ENCODE measurements at places on chromosomes 1 and 21.

GRCh38 chr1:67433837-67434236 is 3.6 kb upstream of the SERBP1 start:
- no peak for DNase-seq

- peak; percentile 54 for DNase-seq
Observed at GRCh38 chr1:11664336-11665065, 501 bp downstream of the FBXO6 start.

GRCh38 chr1:241838897-241839296 is 9.1 kb upstream of the EXO1 start:
- DNase-seq = no peak

- peak; percentile 63 for DNase-seq
Observed at GRCh38 chr1:108708691-108709660, 3.7 kb upstream of the FNDC7 start.

- DNase-seq = no peak
Observed at GRCh38 chr1:97870589-97870988, 50.2 kb downstream of the DPYD start.

DNA sequence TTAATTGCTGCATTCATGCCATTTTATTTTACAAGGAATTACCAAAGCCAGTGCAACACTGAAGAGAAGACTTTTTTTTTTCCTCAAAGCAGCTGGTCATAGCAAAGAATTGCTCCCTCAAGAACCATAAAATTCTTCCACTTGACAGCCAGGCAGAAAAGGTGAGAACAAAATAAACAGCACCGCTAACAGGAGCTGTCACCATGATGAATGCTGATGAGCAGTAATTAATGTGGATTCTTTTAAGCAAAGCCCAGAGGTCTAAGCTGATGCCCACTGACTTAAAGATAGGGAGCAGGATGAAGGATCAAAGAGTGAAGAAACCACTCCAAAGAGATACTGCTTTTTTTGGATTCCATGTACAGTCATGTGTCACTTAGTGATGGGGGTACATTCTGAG is 428.4 kb downstream of the BRINP3 start:
- DNase-seq = no peak

GRCh38 chr1:204447190-204447589 is 35.6 kb upstream of the PPP1R15B start:
- DNase-seq = no peak

- no peak for DNase-seq
Observed at GRCh38 chr1:205669341-205670149, 10.8 kb downstream of the SLC45A3 start.

GRCh38 chr1:159144571-159144970 is 26.8 kb upstream of the CADM3 start:
- no peak for DNase-seq

DNA sequence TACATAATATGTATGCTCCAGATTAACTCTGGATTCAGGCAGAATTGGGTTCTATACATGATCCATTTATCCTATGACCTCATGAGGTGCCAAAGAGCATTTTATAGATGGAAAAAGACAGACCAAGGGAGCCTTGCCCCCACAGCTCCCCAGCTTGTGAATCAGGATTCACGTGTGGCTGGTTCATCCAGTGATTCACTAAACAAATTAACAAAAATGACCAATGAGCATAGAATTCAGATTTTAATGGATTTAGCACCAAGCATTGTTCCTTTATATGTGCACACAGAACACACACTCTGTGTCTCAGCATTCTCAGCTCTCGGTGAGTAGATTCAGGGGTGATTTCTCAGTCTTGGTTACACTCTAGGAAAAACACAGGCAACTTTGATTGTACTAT is 51.7 kb upstream of the BARHL2 start:
- no peak for DNase-seq

GRCh38 chr1:36297062-36297461 is 9.1 kb upstream of the SH3D21 start:
- DNase-seq = no peak

DNA sequence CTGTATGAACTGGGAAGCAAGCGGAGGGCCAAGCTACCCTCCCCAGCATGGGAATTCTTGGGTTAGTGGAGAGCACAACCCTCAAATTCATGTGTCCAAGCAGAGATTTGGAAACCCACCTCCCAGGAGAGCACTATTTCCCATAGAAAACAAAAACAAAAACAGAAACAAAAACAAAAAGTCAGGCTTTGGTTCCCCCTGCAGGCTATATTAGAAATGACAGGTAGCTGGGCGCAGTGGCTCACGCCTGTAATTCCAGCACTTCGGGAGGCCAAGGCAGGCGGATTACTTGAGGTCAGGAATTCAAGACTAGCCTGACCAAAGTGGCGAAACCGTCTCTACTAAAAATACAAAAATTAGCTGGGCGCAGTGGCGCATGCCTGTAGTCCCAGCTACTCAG is 10.8 kb downstream of the MINDY1 start:
- DNase-seq = no peak

DNA sequence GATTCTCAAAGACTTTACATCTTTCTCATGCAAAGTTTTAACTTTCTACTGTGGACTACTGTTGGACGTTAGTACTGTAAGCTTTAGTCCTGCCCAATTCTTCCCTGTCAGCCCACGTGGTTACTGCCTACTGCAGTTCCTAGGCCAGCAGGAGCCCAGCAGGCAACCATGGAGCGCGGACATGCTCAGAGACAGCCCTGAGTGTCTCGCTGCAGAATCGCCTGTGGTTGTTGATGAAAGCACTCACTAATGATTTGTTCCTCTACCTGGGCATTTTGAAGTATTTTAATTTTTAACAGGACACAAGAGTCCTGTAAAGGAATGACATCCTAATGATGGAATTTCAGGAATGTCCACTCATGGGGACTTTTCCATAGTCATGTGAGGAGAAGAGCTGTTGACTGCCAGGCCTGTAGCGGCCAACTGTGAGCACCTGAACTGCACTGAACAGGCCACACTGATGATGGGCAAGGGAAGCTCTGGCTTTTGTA is 44.1 kb downstream of the PGBD5 start:
- DNase-seq = no peak

GRCh38 chr1:188904201-188904600 is 1573.5 kb downstream of the BRINP3 start:
- DNase-seq = no peak

DNA sequence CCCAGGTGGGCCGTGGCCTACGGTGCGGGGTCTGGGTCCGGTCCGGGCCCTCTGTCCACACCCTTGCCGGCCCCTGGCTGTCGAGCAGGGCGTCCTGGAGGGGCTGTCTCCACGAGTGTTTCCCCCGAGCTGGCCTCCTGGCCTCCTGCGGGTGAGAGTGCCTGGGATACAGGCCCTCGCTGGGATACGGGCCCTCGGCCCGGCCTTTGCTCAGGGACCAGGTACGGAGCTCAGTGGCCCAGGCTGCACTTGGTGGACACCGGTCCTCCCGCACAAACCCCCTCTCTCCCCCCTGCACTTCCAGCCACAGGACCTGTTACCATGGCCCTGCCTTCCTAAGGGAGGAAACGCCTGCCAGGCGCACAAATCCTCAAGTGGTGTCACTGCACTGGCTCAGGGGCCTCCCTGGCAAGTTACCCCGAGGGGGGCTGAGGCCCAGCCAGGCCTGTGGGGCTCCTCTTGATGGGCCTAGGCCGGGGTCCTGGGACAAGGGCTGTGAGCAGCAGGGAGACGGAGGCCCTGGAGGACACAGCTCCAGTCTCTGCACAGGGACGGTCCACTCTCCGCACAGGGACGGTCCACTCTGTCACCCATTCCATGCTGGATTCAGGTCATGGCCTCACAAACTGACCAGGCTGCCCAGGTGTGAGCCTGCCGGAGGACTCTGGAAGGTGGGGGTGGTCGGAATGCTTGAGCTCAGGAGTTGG is 18.2 kb upstream of the RNF223 start:
- no peak for DNase-seq

- DNase-seq = no peak
Observed at GRCh38 chr1:188822248-188822647, 1655.4 kb downstream of the BRINP3 start.

DNA sequence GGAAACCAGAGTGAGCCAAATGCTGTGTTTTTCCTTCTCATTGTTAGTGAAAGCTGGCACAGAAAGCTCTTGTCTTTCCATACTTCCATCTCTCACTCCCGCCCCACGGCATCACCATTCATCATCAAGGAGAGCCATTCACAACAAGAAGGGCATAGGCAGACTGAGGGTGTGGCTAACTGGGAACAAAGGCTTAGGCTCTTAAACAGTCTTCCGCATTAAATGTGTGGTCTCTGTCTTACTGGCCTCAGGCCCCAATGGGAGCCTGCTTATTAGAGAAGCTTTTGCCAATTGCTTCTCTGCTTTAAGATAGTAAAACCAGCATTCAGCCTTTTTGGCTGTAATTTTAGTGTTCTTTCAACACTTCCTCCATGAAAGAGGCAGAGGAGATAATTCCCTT is 51.4 kb downstream of the TNFSF18 start:
- DNase-seq = no peak

DNA sequence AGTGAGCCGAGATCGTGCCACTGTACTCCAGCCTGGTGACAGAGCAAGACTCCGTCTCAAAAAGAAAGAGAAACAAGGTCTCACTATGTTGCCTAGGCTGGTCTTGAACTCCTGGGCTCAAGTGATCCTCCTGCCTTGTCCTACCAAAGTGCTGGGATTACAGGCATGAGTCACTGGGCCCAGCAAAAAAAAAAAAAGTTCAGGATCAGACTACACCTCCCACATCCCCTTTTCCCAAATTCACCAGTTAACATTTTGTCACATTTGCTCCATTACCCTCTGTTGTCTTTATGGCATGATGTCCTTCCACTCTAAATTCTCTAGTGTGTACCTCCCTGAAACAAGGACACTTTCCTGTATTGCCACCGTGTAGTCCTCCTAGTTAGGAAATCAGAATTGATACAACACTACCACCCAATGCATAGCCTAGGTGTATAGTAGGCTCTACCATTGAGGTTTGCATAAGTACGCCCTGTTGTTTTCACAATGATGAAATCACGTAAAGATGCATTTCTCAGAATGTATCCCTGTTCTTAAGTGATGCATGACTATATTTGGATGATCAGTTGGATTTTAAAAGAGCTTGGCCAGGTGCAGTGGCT is 10.7 kb downstream of the SPEN start:
- DNase-seq = no peak

All from activated CD4-positive, alpha-beta T cell treated with anti-CD3 and anti-CD28 coated beads, Interleukin-2, amount 50 U/mL, for 4 hours (primary cell).